GM12864 (cell line): ENCODE measurements at places on chromosomes 7 and 10.

DNA sequence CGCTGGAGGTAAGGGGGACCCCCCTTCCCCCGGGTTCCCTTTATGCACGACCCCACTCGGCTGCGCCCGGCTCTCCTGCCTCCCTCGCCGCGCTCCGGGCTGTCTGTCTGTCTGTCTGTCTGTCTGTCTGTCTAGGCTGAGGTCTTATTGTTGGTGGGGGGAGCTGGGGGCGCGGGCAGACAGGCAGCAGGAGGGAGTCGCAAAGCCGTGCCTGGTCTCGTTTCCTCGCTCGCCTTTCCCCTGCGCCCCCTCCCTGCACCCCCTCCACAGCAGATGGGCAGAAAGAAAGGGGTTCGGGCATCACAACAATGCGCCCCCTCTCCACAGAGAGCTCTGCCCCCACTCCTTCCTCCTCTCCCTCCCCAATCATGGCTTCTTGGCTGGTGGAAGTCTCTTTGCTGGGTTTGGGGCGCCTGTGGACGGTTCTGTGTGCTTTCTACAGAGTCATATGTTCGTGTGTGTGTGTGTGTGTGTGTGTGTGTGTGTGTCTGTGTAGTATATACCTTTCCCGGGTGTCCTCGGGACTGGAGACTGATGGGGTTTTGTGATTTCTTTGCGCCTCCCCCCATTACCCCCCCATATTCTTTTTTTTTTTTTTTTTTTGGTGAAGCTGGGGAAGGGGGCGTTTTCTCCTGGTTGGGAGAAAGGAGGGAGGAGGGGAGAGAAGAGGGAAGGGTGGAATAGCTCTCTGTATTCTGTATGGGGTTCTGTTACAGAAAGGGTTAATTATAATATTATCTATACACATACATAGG, 1.9 kb downstream of the AUTS2 start:
- DNase-seq = no peak

GRCh38 chr7:133036289-133036688, 45.6 kb downstream of the CHCHD3 start:
- no peak for DNase-seq

- DNase-seq = no peak
Measured at GRCh38 chr7:97373736-97374135, 256.2 kb downstream of the SDHAF3 start.

DNA sequence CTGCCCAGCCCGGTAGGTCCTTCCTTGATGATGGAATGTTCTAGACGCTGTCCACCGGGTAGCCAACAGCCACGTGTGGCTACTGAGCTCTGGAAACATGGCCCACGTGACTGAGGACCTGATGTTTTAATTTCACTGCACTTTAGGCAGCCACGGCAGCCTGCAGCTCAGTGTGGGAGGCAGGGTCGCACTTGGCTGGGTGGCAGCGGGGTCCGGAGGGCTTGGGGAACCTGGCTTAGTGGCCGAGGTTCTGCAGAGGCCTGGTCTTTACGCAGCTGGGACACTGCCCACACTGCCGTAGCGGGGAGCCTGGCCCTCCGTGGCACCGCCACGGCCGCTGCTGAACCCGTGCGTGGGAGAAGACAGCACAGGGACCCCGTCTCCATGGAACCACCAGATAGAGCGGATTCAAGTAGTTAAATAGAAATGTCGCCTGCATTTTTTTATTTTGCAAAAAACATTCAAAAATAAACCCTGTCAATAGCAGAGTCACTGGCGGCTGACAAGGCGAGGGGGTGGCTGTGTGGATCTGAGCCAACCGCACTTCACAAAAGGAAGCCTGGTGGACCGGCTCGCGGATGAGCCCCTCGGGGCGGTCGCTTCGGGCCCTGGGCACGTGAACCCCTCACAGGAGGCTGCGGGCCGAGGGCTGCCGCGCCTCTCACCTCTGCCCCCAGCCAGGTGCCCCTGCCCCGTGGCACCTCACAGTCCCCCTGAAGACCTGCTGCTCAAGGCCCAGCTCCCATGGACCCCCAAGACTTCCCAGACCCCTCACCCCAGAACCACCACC, 25.6 kb upstream of the UTF1 start:
- no peak for DNase-seq

DNA sequence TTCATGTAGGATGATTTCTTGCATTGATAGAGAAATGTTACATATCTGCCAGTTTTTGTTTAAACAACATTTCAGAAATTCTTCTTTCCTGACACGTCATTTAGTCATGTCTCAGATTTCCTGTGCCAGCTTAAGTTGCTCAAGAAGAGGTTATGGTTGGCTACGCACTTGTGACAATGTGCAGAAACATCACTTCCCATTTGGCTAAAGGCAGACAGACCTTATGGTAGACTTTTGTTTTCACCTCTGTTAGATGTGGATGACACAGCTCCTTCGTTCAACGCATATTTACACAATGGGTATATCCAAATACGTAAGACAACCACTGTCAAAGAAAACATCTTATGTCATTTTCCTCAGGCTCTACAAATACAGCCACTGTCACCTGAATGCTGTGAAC, 125.8 kb downstream of the DOCK4 start:
- DNase-seq = peak; percentile 83

DNA sequence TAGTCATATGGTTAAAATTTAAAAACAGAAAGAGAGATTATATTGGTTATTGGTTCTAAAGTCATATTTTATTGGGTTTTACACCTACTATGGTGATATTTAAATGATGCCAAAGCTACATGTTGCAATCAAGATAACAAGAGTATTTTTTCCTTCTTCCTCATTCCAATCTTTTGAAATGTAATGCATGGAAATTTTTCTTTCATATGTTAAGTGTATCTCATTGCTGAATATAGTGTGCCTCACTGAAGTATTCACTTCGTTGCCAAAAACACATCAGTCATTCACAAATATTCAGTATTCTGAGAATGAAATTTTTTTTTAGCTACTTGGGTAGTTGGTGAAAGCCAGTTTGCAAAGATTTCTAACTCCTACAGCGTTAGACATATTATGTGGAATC, 19.5 kb downstream of the HDAC9 start:
- no peak for DNase-seq
